ENCODE measurements at places on chromosomes 1 and 21. TPM values are rescaled to one million over a fixed set of nuclear protein-coding genes. Genes with fewer than 3 reads are reported as not detected.
A peak's percentile ranks its signal among the peaks of the same experiment; 100 is the strongest.

GRCh38 chr1:65056866-65057265 lies 90.5 kb upstream of the JAK1 start:
- H3K4me1 ChIP-seq = peaks cover 16% of the 10 kb centered on the region
- no peak overlapping the region for H3K27ac ChIP-seq
- peaks cover 46% of the 10 kb centered on the region for H3K36me3 ChIP-seq
- no peaks in the 10 kb centered on the region for H3K27me3 ChIP-seq
- no peak for DNase-seq
- H3K4me3 ChIP-seq = no peak overlapping the region

DNA sequence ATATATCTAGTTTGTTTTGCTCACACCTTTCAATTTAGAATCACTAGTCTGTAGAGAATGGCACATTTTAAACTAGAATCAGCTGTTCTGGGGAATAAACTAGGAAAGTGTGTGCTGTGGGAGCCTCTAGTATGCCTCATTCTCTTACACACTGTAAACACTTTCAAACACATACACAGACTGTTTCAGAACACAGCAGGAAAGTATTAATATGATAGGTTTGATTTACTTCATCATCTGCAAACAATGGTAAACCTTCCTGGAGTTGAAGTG lies 67.1 kb upstream of the ABCG1 start:
- no peaks in the 10 kb centered on the region for H3K36me3 ChIP-seq
- H3K4me1 ChIP-seq = peaks cover 2% of the 10 kb centered on the region
- no peak for DNase-seq
- peaks cover 15% of the 10 kb centered on the region for H3K27me3 ChIP-seq
- no peak overlapping the region for H3K27ac ChIP-seq
- no peak overlapping the region for H3K4me3 ChIP-seq

RABGGTB gene
- total RNA-seq = 234 TPM

GRCh38 chr21:39208624-39209333 lies 25.5 kb upstream of the PSMG1 start:
- peak overlapping the region; percentile 2 for H3K27ac ChIP-seq
- H3K27me3 ChIP-seq = no peaks in the 10 kb centered on the region
- H3K4me3 ChIP-seq = no peak overlapping the region

DNA sequence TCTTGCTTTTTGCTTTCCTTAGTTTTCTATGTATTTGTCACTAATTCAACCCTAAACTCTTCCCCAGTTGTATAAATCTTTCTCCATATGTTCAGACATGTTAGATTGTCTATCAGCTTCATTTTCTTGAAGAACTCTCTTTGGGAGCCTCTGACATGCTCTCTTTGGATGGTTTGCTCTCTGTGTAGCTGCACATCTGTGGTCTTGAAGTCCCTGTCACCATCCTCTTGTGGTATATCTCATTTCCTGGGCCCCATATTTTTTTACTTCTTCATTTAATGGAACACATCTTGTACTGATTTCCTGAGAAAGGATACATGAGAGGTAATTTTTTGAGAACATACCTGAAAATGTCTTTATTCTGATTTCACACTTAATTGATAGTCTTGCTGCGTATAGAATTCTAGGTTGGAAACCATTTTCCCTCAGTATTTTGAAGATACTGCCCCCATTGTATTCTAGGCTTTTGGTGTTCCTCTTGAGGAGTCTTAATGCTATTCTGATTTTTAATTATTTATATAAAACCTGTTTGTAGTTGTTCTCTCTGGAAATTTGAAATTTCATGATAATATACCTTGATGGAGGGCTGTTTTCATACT lies 72.6 kb downstream of the ST3GAL3 start:
- H3K27me3 ChIP-seq = no peaks in the 10 kb centered on the region
- H3K36me3 ChIP-seq = peaks cover 46% of the 10 kb centered on the region
- H3K27ac ChIP-seq = no peak overlapping the region
- no peaks in the 10 kb centered on the region for H3K4me1 ChIP-seq
- no peak overlapping the region for H3K4me3 ChIP-seq
- DNase-seq = no peak

DNA sequence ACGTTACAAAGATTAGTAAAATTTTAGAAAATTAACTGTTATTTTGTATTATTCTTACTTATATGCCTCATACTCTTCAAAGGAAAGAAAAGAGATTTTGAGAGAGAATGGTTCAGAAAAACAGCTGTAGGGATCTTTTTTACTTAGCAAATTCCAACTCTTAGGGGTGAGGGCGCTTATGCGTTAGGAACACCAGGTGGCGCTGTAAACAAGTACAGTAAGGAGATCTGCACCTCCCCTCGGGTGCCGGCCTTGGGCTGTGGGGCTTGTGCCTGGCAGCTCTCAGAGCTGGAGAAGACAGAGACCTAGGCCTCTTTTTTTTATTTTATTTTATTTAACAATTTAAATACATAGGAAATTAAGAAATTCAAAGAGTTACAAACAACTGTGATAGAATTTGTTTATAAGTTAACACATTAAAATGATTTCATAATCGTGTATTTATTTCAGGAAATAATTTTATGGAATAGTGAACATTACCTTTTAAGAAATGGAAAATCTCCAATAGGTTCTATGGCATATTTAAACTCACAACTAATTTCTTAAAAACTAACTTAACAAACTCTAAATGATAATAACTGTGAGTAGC lies 32.6 kb downstream of the UTP25 start:
- H3K36me3 ChIP-seq = peaks cover 18% of the 10 kb centered on the region
- peaks cover 5% of the 10 kb centered on the region for H3K27me3 ChIP-seq
- H3K4me3 ChIP-seq = no peak overlapping the region
- no peaks in the 10 kb centered on the region for H3K4me1 ChIP-seq

WLS gene
- total RNA-seq = not detected

GRCh38 chr1:42433369-42433768 lies 22.5 kb downstream of the ZMYND12 start:
- H3K4me1 ChIP-seq = no peaks in the 10 kb centered on the region
- no peaks in the 10 kb centered on the region for H3K27me3 ChIP-seq
- DNase-seq = no peak
- H3K36me3 ChIP-seq = no peaks in the 10 kb centered on the region
- no peak overlapping the region for H3K27ac ChIP-seq
- H3K4me3 ChIP-seq = no peak overlapping the region

DNA sequence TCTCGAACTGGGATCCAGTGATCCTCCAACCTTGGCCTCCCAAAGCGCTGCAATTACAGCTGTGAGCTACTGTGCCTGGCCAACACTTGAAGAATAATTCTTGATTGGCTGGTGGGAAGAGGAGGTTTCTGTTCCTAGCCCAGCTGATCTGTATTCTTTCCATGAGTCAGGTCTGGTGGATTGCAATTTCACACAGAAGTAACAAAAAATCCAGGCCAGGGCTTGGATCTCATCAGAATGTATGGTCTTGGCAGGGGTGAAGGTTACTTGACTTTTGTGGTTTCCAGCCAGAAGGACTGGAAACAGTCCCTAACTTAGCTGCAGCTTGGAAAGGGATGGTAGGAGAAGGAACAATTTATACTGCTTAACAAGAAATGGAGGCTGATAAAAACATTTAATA lies 5.1 kb upstream of the HP1BP3 start:
- H3K27ac ChIP-seq = no peak overlapping the region
- peaks cover 10% of the 10 kb centered on the region for H3K4me1 ChIP-seq
- no peak for DNase-seq
- peaks cover 1% of the 10 kb centered on the region for H3K36me3 ChIP-seq

OR10Z1 gene
- not detected for total RNA-seq

LRRC53 gene
- not detected for total RNA-seq

DNA sequence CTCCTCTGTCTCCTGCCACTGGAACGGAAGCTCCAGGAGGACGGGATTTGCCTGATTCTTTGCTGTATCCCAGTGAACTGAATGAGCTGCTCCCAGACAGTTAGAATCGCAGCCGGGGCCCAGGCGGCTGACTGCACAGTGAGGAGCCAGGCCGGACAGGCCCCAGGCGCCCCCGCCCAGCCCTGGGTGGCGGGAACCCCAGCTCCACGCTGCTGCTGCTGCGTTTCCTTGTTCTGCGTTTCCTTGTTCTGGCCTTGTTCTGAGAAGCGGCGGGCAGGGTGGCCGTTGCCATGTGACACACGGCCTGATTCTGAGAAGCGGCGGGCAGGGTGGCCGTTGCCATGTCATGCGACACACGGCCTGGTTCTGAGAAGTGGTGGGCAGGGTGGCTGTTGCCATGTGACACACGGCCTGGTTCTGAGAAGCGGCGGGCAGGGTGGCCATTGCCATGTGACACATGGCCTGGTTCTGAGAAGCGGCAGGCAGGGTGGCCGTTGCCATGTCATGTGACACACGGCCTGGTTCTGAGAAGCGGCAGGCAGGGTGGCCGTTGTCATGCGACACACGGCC lies 56.2 kb downstream of the SLC37A1 start:
- H3K36me3 ChIP-seq = peaks cover 87% of the 10 kb centered on the region
- H3K4me1 ChIP-seq = no peaks in the 10 kb centered on the region
- no peaks in the 10 kb centered on the region for H3K27me3 ChIP-seq
- no peak for DNase-seq

THEM4 gene
- total RNA-seq = 22.8 TPM

SERBP1 gene
- total RNA-seq = 232 TPM

IGSF3 gene
- total RNA-seq = 7.2 TPM

DNA sequence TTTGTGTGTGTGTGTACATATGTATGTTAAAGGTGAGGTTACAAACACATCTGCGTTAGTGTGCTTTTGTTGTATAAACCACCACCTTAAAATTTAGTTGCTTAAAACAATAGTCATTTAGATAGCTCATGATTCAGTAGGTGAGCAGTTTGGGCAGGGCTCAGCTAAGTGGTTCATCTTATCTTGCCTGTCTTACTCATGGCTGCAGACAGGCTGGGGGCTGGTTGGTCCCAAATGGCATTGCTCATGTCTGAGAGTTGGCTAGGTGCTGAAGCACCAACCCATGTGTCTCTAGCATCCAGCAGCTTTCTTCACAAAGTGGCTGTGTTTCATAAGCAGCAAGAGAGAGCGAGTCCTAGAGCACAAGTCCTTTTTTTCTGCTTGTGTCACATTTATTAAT lies 91.4 kb downstream of the MACF1 start:
- peaks cover 89% of the 10 kb centered on the region for H3K36me3 ChIP-seq
- no peak overlapping the region for H3K27ac ChIP-seq
- H3K4me1 ChIP-seq = no peaks in the 10 kb centered on the region
- H3K4me3 ChIP-seq = no peak overlapping the region

TBX15 gene
- 0.09 TPM for total RNA-seq

DNA sequence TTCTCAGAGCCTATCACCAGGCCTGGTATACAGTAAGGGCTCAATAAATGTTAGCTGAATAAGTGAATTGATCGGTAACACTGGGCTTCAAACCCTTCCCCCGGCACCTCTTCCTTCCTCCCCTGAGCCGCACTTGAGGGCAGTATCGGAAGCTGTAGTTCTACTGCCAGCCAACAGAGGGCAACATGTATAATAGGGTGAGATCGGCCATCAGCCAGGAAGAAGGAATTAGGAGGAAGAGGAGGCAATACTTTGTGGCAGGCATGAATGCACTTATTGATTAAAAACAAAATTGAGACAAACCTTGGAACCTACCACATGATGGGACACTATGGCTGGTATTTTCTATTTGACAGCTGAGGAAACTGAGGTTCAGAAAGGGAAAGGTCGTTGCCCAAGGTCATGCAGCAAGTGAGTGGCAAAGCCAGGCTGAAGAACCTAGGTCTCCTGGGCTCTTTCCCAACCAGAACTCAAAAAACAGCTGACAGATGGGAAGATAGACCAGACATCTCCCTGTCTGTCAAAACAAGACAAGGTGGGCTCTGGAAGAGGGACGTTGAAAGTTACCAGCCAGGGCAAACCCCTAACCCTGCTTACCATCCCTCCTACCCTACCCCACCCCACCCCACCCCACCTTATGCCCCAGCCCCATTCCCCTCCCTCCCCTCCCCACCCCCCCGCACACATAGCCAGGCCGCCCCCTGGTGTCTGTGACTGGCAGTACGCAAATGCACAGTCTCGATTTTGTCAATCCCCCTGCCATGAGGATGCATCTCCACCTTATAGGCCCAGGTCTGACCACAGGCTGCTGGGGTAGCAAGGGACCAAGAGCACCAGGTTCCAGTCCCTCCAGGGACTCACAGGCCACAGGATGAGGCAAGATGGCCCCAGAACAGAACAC lies 107.3 kb upstream of the RUNX3 start:
- H3K27ac ChIP-seq = peak overlapping the region; percentile 46
- H3K36me3 ChIP-seq = no peaks in the 10 kb centered on the region
- no peaks in the 10 kb centered on the region for H3K27me3 ChIP-seq
- H3K4me1 ChIP-seq = peaks cover 9% of the 10 kb centered on the region
- no peak overlapping the region for H3K4me3 ChIP-seq
- DNase-seq = peak; percentile 64

DNA sequence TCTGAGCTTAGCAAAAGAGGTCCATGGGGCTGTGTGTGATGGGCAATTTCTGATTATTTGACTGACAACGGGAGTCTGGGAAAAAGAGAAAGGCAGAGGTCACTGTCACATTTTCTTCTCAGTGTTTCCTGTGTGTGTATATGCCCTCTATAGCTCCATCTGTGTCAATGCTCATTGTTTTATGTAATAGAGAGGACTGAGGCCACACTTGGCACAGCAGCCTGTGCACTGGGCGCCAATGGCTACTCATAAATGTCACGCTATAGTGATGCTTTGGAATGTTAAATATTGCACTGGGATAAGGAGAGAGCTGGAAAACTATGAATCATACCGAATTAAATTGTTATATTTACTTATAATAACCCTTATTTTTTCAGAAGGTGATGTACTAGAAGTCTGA lies 365.4 kb downstream of the NEGR1 start:
- no peak for DNase-seq
- no peak overlapping the region for H3K27ac ChIP-seq
- H3K27me3 ChIP-seq = no peaks in the 10 kb centered on the region

- H3K4me1 ChIP-seq = peaks cover 94% of the 10 kb centered on the region
- peak overlapping the region; percentile 73 for H3K4me3 ChIP-seq
- H3K27me3 ChIP-seq = no peaks in the 10 kb centered on the region
- DNase-seq = no peak
These were observed 188.0 kb downstream of the RERE start for GRCh38 chr1:8629241-8630091.

- no peak overlapping the region for H3K4me3 ChIP-seq
- no peak overlapping the region for H3K27ac ChIP-seq
- H3K36me3 ChIP-seq = no peaks in the 10 kb centered on the region
- H3K4me1 ChIP-seq = peaks cover 5% of the 10 kb centered on the region
These were observed 125.2 kb downstream of the TYW3 start for GRCh38 chr1:74858136-74858535.

DNA sequence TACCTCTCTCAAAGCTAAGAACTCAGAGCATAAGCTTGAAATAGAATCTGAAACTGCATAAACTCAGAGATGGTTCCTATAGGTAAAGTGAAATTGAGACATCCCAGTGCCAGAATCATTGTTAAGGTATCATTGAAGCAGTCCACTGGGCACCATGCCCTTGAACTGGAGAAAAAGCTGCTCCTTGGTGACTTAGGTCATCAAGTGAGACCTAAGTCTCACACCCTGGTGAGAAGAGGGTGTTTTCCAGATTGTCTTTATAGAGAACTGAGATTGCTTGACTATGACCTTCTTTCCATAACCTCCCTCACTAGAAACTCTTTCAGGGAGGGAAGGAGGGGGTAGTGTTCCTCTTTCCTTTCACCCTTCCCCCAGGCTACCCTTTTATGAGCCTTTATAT lies 9.4 kb upstream of the ATP6V1G3 start:
- H3K27ac ChIP-seq = peak overlapping the region; percentile 89

- H3K27ac ChIP-seq = no peak overlapping the region
- H3K4me3 ChIP-seq = peak overlapping the region; percentile 28
- H3K27me3 ChIP-seq = no peaks in the 10 kb centered on the region
- no peaks in the 10 kb centered on the region for H3K36me3 ChIP-seq
- no peak for DNase-seq
These were observed 2.3 kb downstream of the FCRLB start for GRCh38 chr1:161723459-161724141.

FABP3 gene
- total RNA-seq = 0.49 TPM
